ENCODE measurements at places on chromosomes 2 and 18.

GRCh38 chr18:47628240-47628781 lies 302.1 kb downstream of the SMAD2 start:
- DNase-seq, result no peak

DNA sequence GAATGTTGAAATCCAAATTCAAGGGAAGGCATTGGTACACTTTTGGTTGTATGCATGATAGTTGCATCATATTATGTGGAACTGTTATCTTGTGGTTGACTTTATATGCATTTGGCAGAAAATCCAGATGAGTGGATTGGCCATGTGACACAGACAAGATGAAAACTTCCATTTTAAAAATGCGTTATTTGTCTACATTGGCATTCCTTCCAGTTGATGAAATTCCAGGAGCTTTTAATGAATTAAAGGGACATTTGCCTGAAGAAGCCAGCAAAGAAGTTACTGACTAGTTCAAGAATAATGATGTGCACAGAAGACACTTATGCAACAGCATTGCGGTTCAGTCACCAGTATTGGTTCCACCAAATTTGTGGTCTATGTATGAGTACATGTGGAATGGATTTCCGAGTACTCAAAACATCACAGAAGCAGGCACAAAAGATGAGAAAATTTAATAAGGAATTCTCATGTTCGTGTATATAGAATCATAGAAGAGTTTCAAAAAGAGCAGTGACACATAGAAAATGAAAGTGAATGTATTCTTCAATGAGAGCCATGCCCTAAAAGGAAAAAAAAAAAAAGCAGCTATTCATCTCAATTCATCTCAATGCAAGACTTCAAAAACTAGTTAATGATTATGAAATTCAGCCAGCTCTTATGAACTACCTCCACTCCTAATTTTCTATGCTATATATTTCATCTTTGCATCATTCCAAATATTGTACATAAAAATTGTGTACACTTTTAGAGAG lies 232.1 kb downstream of the RBM43 start:
- no peak for DNase-seq

GRCh38 chr2:46013726-46014125 lies 283.5 kb upstream of the EPAS1 start:
- DNase-seq, result no peak

- DNase-seq, result no peak
Measured at GRCh38 chr2:31402388-31402787, 12.2 kb downstream of the XDH start.

- DNase-seq, result no peak
Measured at GRCh38 chr2:10224734-10225133, 78.0 kb upstream of the HPCAL1 start.
